ENCODE measurements at places on chromosomes 2 and 18.

- no peak for DNase-seq
Measured at GRCh38 chr18:11997466-11997865, 16.2 kb downstream of the IMPA2 start.

- no peak for DNase-seq
Measured at GRCh38 chr2:37477921-37478320, 133.5 kb downstream of the QPCT start.

DNA sequence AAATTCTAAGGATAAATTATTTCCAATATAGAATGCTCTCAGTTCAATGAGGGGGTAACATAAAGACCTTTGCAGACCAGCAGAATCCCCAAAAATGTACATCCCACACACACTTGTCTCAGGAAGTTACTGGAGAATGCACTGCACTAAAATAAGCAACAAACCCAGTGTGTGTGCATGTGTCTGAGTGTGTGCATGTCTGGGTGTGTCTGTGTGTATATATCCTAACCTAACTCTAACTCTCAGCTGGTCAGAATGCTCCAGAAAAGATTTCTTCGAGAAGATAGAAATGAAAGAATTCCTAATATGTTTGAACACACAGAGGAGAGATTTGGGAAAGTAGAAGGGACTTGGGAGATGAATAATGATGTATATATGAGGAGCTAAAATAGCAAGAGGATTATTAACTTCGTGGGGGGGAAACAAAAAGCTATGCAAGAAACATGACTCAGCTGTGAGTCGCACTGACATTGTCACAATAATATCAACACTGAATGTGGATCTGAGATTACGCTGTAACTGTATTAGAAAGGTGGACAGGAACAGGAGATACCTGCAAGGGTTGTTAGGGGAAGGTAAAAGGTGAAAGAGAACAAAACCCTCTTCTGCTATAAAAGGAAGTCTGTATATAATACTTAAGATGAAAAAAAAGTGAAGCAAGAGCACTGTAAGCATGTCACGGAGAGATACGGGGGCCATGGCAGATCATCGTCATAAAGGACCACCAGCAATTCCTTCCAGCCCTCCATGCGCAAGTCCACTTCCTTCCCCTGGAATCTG lies 11.1 kb downstream of the COLEC12 start:
- DNase-seq: peak; percentile 48

- DNase-seq: peak; percentile 10
Measured at GRCh38 chr2:239303711-239304532, 96.9 kb downstream of the HDAC4 start.

- no peak for DNase-seq
Measured at GRCh38 chr2:3285901-3286645, 91.5 kb downstream of the EIPR1 start.

- DNase-seq: no peak
Measured at GRCh38 chr18:6751222-6751621, 21.7 kb downstream of the ARHGAP28 start.

DNA sequence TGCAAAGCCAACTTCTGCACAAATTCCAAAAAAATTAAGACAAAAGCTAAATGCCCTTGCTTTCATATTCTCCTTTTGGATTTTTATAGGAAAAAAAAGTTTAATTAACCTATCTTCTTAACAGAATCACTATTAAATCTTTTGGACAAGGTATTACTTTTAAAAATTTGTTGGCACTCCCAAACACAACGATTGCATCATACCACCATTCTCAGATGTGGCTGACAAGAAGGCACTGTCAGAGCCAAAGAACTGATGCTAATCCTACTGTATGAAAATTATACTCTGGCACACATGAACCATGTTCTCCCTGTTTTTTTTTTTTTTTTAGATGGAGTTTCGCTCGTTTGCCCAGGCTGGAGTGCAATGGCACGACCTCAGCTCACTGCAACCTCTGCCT lies 58.4 kb downstream of the NOL10 start:
- DNase-seq: no peak

DNA sequence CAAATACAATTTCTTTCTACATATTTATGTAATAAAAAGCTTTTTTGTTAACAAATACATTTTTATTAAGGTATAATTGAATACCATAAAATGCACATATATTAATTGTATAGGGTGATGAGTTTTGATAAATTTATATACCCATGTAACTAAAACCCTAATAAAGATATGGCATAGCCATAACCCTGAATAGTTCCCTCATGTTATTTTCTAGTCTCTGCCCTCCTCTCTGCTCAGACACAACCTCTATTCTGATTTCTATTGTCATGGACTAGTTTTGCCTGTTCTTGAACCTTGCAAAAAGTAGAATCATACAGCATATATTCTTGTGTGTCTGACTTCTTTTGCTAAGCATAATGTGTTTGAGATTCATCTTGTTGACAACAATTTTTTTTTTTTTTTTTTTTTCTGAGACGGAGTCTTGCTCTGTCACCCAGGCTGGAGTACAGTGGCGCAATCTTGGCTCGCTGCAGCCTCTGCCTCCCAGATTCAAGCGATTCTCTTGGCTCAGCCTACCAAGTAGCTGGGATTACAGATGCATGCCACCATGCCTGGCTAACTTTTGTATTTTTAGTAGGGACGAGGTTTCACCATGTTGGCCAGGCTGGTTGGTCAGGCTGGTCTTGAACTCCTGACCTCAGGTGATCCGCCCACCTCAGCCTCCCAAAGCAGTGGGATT lies 38.6 kb upstream of the ZNF512 start:
- DNase-seq: no peak

DNA sequence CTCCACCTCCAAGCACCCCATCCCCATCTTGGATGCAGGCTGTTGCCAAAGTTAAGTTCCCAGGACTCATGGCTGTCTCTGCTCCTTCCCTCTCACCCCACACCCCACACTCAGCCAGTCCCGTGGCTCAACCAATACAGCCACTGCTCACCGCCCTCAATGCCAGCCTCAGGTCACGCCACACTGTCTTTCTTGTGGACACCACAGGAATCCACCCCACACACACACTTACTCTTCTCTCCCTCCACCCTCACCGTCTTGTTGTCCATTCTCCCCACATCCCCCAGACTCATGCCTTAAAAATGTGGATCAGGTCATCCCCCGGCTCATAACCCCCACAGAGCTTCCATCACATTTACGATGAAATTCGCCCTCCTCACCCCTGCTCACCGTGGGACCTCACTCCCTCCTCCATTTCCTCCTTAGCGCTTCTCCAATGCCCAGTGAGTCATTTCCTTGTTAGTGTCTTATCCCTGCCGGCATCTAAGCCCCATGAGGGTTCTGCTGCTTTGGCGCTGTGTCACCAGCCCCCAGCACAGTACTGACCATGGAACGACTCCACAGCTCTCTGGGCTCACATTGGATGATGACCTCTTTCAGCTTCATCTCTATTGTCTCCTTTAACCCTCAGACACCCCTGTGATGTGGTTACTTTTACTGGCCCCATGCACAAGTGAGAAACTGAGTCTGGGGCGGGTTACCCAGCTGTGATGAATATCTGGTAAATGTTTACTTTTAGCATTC lies 13.8 kb downstream of the MLPH start:
- DNase-seq: no peak
